ENCODE measurements at places on chromosomes 5 and 9.
A peak's percentile ranks its signal among the peaks of the same experiment; 100 is the strongest.

- no peak for DNase-seq
These were observed 61.8 kb downstream of the DRD1 start for GRCh38 chr5:175382171-175382570.

DNA sequence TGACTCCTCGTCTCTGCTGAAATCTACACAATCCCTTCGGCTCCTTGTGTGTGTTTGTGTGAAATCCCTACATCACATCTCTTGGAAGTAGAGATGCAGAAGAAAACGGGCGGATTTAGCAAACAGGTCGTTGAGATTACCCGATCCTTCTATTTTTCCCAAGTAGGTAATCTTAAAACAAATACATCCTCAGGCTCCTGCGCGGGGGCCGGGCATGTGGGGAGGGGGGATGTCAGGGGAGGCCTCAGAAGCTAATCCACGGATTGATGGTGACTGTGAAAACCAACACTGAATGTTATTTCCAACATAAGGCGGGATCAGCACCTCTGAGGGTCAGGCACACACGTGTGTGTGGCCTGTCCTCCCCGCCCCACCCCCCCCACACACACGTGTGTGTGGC, 137.8 kb downstream of the ROR2 start:
- no peak for DNase-seq

GRCh38 chr5:91820874-91821273, 437.8 kb upstream of the ARRDC3 start:
- DNase-seq = no peak

GRCh38 chr5:158155811-158156505, 297.0 kb upstream of the CLINT1 start:
- DNase-seq = no peak

- no peak for DNase-seq
These were observed 75.7 kb downstream of the TEK start for GRCh38 chr9:27184556-27185351.

- no peak for DNase-seq
These were observed 66.6 kb upstream of the TAF11L2 start for GRCh38 chr5:17431272-17432050.

DNA sequence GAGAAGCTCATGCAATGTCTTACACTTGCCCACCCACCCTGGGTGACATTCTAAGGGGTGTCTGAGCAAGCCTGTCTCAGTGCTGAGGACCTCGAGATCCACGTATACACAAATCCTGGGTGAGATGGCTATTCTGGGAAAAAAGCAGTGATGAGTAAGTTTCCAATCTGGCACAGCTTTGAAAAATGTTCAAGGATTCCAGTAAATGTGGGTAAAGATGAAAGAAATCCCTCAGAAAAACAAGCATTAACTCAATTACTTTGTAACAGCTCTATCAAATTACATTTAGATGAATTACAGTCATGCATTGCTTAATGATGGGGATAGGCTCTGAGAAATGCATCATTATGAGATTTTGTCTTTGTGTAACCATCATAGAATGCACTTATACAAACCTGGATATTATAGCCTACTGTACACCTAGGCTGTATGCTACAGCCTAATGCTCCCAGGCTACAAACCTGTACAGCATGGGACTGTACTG, 26.9 kb downstream of the GOLM1 start:
- no peak for DNase-seq

DNA sequence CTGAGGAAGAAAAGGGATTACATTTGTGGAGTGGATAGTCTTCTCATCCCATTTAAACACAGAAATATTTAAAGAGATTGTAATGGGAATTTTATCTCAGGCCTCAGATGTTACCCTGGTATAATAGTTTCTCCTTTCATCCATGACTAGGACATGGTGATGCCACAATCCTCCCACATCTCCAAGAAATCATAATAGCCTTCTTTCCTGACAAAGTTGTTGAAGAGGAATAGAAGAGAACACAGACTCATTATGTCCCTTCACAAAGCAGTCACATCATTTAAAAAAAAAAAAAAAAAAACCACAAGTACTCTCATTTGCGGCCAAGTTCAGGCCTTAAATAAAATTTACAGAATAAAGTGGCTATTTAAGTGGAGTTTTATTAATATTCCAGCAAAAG, 359.6 kb downstream of the DEPDC1B start:
- no peak for DNase-seq

DNA sequence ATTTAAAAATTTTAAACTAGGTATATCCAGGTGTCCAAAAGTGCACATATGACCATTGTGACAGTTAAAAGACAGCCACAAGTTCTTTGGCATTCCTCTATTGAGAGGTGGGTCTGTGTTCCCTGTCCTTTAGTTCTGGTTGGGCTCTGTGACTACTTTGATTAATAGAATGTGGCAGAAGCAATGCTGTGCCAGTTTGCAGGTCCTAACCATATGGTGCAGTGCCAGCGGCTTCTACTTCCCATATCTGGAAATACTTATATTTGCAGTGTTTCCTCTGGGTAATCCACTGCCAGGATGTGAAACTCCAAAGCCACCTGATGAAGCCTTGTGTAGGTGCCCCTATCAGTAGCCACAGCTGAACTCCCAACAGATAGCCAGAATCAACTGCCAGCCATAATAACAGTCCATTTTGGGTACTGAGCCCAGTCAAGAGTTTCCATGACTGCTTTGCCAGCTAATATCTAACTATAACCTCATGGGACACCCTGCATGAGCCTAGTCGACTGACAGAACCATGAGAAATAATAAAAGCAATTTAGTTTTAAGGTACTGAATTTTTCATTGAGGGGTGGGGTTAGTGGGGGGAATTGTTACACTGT, 361.0 kb upstream of the SEMA6A start:
- DNase-seq = no peak

DNA sequence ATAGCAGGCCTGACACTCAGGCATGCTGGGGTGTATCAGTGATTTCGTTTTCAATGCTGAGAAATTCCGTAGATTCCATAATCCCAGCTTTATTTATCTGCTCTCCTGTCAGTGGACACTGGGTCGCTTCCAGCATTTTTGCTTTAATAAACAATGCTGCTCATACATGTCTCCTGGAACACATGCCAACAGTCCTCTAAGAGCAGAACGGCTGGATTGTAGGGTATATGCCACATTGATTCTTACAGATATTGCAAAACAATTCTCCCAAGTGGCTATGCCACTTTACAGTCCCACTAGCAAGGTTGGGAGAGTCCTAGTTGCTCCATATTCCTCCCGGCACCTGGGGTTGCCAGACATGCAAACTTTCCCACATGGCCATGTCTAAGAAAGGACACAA, 81.9 kb downstream of the RAPGEF1 start:
- no peak for DNase-seq

GRCh38 chr5:57791875-57792274, 309.3 kb upstream of the ACTBL2 start:
- no peak for DNase-seq

DNA sequence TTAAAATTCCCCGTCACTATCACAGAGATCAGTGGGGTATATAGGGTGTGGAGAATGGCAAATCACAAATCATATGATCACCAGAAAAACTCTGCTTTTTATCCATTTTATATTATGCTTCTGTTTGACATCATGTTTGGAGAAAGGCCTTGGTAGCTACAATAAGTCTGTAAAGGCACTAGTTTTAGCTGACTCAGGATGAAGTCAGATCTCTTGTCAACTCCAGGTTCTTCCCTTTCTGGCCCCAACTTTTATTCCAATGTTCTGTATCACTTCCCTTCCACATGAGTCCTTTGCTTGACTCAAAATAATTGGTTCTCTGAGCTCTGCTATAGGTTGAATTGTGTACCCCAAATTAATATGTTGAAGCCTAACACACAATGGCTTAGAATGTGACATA, 484.9 kb downstream of the PTPRD start:
- DNase-seq = no peak

- peak; percentile 52 for DNase-seq
These were observed 47.5 kb downstream of the DBH start for GRCh38 chr9:133683586-133684120.

DNA sequence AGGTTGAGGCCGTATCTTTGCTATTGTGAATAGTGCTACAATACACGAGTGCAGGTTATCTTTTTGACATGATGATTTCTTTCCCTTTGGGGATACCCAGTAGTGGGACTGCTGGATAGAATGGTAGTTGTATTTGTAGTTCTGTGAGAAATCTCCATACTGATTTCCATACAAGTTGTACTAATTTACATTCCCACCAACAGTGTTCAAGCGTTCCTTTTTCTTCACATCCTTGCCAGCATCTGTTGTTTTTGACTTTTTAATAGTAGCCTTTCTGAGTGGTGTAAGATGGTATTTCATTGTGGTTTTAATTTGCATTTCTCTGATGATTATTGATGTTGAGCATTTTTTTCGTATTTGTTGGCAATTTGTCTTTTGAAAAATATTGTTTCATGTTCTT, 41.4 kb downstream of the CNOT6 start:
- no peak for DNase-seq

GRCh38 chr5:1320436-1321344, 24.2 kb downstream of the CLPTM1L start:
- no peak for DNase-seq

- DNase-seq = no peak
These were observed 107.0 kb upstream of the MVB12B start for GRCh38 chr9:126219648-126220063.

DNA sequence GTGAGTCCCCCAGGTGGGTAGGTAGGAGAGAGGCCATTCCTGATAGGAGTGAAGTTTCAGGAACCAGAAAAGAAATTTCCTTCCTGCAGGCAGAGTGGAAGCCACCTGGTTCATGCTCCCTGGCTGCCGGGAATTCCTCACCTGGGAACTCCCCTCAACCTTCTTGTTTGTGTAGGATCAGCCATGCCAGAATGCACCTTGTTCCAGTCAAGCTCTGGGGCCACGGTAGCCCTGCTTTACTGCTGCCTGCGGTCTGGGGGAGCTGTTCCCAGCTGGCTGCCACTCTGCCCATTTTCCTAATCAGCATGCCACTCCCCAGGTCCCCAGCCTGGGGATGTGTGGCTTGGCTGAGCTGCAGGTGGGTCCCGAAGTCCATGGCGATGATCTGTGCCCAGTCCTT, 18.7 kb upstream of the B4GALT1 start:
- DNase-seq = no peak

DNA sequence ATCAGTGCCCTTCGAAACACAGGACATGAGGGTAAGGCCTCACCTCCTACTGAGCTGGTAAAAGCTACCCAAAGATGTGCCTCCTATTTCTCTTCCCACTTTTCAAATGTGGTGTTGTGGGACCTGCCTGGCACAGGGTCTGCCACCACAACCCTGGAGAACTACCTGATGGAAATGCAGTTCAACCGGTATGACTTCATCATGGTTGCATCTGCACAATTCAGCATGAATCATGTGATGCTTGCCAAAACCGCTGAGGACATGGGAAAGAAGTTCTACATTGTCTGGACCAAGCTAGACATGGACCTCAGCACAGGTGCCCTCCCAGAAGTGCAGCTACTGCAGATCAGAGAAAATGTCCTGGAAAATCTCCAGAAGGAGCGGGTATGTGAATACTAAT, 1.9 kb downstream of the IRGM start:
- no peak for DNase-seq

DNA sequence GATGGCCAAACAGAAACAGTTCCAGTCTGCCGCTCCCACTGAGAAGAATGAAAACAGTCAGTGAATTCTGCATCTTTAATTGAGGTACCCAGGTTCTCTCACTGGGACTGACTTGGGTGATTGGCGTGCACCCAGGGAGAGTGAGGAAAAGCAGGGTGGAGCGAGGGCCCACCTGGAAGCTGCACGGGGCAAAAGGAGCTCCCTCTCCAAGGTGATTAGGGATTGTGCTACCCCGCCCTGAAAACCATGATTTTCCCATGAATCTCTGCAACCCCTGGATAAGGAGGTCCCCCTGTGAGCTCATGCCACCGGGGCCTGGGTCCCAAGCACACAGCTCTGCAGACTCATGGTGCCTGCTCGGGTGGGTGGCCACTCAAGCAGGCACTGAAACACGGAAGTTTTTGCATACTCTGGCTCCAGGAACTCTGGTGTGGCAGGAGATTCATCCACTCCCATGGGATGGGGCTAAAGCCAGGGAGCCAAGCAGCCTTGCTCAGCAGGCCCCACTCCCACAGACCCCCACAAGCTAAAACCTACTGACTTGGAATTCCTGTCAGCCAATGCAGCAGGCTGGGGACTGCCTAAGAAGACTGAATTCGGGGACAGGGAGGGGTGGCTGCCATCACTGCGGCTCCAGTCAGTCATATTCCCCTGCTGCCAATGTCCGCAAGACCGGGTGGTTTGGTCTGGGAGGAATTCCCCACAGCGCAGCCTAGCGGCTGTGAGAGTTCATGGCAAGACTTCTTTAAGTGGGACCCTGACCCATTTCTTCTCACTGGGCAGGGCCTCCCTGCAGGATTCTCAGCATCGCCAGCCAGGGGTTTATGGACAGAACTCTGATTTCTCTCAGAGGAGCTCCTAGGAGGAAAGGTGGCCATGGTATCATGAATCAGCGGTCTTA, 652.2 kb upstream of the RGMB start:
- DNase-seq = no peak

DNA sequence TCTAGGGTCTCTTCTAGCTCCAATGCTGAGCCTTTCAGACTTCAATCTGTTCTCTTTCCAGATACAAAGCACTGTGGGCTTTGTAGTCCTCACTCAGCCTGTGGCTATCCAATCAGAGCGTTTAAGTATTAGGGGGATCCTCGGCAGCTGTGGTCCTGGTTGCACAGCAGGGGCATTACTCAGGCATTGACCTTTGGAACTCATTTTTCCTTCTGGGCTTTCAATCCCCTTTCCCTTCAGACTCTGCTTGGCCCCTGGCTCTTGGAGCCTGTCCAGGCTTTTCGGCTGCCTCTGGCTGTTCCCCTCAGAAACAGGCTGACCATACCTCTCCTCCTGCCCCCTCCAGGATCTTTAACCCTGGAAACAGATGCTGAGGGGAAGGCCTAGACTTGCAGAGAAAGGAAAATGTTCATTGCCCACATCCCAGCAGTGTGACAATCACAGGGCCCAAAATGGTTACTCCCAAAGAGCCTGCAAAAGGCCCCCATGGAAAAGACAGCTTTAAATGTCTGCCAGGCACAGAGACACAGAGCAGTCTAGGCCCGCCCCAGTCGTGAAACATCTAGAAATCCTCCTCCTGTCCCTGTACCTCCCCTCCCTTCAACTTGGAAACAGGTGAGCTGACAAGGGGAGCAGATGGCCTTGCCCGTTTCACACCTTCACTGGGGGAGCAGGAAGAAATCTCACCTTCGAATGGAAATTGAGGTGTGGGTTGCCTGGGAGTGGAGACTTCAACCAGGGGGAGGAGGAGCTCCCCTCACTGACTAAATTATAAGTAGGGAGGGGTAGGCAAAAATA, 13.7 kb downstream of the C1QTNF2 start:
- DNase-seq = no peak

- DNase-seq = no peak
These were observed 27.3 kb upstream of the SHB start for GRCh38 chr9:38096238-38096805.

- no peak for DNase-seq
These were observed 152.3 kb downstream of the KDM4C start for GRCh38 chr9:6910032-6910431.

GRCh38 chr5:103218164-103218563, 40.4 kb upstream of the MACIR start:
- DNase-seq = no peak

GRCh38 chr9:121059998-121060636, 10.0 kb upstream of the C5 start:
- peak; percentile 45 for DNase-seq

- DNase-seq = no peak
These were observed 227.4 kb downstream of the NR3C1 start for GRCh38 chr5:143176048-143176447.

GRCh38 chr5:59380350-59380951, 513.1 kb downstream of the PDE4D start:
- peak; percentile 56 for DNase-seq

GRCh38 chr5:147616421-147616820, 106.6 kb upstream of the DPYSL3 start:
- DNase-seq = no peak

GRCh38 chr5:38258319-38259061, at the start of gene EGFLAM:
Gene EGFLAM, plus strand, starts transcription at chr5:38258559. Its CDS starts 196 bp downstream, at chr5:38258755.
- DNase-seq = no peak
